CD4-positive, alpha-beta memory T cell (primary cell): ENCODE measurements at places on chromosomes 3 and 15.

DNA sequence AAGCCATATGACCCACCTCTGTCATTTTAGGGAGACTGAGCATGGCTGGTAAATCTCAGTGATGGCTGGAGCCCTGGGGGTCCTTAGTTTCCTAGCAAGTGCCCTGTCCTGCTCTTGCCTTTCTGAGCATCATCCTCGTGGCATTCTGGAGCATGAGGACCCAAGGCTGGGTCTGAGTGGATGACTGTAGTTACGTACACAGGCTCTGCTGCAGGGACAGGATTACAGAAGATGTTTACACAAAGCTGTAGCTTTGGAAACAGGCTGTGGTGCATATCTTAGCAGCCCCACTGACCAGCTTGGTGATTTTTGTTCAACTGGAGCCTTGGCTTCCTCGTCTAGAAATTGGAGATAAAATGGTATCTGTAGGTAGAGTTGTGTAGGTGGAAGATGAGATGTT is 272.9 kb upstream of the CTDSPL start:
- DNase-seq, result no peak

GRCh38 chr3:123449102-123449996 is 459 bp upstream of the ADCY5 start:
- DNase-seq, result no peak

- DNase-seq, result no peak
Measured at GRCh38 chr15:62809968-62810260, 232.6 kb upstream of the TPM1 start.

DNA sequence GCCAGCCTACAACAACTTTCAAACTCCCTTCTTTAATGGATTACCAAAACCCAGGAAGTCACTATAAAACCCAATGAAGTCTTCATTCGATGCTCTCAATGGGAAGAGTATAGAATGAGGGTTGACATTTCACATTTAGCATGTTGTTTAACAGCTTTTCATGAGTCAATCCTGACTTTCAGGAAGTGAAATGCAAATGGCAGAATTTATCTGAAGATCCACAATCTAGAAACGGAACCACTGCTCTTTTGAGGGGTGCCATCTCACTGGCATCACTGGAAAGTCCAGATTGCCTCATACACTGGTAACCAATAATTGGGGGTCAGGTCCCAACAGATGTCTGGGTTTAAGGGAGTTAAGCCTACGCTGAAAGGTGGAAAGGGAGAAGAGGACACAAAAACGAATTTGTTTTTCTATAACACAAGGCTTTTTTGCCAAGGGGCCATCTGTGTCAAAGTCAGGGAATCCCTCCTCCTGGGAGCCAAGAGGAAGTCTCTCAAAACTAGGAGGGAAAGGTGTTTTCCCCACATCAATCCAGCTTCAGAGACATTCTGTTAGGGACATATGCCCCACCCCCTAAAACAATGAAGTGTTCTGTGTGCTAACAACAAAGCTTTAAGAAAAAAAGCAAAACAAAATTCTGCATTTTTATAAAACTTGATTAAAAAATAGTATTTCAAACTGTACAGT is 12.0 kb upstream of the ATP1B3 start:
- no peak for DNase-seq

DNA sequence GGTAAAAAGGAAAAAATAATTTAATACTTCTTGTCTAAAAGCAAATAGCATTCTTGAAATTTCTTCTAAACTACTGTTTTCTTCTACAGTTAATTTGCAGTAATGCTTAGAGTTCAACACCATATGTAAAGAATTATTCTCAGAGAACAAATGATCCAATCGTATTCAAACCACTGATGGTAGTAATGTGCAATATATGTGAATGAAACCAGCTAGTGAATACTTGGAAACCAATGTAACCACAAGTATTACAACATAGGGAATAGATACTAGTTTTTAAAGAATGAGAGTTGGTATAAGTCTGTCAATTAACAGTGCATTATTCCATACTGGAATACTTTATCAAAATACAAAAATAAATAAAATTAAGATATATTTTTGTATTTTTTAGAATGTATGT is 850.0 kb downstream of the DIPK2A start:
- DNase-seq, result no peak

DNA sequence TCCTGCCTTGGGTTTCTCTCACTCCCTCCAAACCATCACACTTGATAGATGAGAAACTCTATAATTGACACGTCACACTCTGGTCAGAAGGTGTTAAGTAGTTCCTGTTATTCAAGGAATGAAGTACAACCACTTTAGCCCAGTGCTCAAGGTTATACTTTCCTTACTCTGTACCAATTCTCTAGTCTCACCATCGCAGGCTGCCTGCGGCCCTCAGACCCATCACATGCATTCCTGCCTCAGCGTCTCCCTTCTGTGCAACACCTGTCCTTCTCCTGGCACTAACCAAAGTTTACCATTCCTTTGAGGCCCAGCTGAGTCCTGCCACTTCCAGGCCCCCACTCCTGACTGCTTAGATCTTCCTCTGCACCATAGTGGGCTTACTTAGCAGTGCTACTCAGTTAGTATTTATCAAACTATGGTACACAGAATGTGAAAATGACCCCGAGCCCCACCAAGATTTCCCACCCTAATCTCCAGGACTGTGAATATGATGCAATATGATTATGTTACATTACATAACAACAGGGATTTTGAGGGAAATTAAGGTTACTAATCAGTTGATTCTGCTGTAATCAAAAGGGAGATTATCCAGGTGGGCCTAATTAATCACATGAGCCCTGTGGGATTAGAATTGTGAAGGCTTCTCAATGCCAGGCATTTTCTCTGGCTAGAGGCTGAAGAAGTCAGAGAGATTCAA is 36.2 kb downstream of the SPINK8 start:
- no peak for DNase-seq

GRCh38 chr3:94564247-94564646 is 501.4 kb downstream of the NSUN3 start:
- DNase-seq, result no peak

GRCh38 chr3:193780397-193780796 is 187.4 kb downstream of the OPA1 start:
- DNase-seq, result no peak

DNA sequence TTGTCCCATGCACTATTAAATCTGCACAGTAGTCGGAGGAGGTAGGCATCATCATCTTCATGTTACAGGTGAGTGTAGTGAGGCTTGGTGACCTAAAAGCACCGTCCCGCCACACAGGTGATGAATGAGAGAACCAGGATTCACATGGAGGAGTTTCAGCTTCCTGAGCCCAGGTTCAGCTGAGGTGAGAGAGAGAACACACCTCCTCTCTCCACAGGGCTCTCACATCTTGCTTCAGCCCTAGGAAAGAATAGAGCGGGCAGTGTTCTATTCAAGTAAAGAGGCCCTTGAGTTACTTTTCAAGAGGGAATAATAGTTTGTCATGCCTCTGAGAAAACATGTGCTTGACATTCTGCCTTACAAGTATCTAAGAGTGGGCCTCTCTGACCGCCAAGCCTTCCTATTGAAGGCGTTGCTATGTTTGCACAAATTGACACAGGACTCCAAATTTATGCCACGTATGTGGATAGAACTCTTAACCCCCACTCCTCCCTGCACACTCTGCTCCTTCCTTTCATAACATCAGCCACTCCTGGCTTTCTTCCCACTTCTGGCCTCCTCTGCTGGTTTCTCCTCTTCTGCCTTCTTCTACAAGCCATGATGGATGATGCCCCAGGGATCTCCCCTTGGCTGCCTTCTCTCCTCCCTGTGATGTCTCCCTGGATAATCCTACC is 138.3 kb upstream of the ABHD17C start:
- no peak for DNase-seq

GRCh38 chr3:4674216-4674615 is 181.1 kb downstream of the ITPR1 start:
- no peak for DNase-seq

DNA sequence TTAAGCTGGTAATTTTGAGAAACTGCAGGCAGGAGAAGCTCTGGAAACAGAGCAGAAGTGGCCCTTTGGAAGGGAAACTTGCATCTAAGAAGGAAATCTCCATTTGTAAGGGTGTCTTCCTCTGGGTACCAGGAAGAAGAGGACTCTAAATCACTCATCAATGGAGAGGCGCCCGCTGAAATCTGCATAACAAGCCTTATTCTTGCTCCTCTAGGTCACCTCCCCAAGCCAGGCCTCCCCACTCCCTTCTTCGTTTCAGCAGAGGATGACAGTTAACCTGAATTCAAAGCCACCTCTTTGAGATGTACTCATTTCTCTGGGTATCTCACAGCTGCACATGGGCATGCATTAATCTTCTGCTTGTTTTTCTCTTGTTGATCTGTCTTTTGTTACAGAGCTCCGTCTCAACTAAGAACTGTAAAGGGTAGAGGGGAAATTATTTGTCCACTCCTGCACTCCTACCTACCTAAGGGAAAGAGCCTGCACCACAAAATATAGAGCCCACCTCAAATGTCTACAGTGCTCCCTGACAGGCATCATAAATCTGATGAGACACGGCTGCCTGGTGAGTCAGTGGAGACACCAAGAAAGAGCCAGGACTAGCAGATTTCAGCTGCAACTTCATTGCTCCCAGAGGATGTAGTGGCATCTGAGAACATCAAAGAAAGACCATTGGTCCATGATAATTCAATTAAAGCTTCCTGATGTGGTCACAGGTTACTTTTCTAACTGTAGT is 51.5 kb downstream of the GABRB3 start:
- no peak for DNase-seq
